CD4-positive, alpha-beta T cell treated with Interleukin-10 for 1 hour (primary cell): ENCODE measurements at places on chromosomes 16 and 17.

- peak; percentile 67 for DNase-seq
Observed at GRCh38 chr17:73710095-73710592, 65.9 kb upstream of the SDK2 start.

DNA sequence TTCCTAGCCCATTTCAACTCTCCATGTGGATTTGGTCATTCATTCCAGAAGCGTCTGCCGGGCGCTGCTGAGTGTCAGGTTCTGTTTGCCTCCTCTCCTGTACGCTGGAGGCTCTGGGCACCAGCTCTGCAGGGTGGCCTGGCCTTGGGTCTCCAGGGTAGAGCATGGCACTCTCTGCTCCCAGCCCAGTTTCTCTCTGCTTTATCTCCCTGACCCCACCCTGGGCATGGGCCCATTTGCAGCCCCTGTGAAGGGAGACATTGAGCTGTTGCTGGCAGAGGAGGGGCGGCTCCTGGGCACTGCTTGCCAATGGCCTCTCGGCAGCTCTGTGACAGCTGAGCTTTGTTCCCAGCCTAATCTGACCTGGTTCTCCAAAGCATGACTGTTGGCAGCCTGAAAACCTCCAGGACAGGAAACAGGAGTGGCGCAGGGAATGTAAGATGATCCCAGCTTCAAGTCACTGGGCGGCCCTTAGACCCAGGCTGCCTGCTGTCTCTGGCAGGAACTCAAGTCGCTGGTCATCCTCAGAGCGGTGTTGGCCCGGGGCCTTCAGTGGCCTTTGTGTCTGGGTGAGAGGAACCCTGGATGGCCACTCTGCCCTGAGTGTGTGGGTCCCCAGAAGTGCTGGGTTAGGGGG is 146.8 kb downstream of the SEC14L1 start:
- no peak for DNase-seq

DNA sequence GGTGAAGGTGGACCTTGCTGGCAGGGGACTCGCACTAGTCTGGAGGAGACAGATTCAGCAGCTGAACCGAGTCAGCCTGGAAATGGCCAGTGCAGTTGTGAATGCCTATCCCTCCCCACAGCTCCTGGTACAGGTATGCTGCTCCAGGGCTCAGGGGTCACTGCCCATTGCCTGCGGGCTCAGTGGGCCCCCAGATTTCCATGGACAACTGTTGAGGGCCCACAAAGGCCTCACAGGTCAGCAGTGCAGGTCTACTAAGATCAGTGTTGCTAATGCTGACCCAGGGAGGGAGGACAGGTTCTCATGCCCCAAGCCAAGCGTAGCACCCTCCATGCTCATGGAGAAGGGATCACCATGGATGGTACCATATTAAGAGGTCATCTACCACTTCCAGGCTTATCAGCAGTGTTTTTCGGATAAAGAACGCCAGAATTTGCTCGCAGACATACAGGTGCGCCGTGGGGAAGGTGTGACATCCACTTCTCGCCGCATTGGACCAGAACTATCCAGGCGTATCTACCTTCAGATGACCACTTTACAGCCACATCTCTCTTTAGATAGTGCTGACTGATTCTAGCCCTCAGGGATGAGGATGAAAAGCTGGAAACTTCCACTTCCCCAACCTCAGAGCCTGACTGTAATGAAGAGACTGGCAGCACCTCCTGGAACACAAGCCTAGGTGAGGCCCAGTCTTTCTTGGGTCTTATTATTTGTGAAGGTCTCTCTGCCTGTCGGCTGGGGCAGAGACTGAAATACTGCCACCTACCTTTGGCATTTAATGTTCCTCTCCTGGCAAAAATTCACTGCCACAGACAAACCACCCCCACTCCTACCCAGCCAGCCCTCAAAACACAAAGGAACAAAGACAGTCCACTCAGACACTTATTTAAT is 7.6 kb downstream of the EME1 start:
- no peak for DNase-seq

- peak; percentile 5 for DNase-seq
Observed at GRCh38 chr17:46771561-46772474, 46.7 kb downstream of the WNT3 start.
